Stimulated activated CD8-positive, alpha-beta memory T cell treated with anti-CD3 and anti-CD28 coated beads, Interleukin-7, amount 100 ng/mL, for 48 hours (primary cell): ENCODE measurements at places on chromosomes 12 and 14.

DNA sequence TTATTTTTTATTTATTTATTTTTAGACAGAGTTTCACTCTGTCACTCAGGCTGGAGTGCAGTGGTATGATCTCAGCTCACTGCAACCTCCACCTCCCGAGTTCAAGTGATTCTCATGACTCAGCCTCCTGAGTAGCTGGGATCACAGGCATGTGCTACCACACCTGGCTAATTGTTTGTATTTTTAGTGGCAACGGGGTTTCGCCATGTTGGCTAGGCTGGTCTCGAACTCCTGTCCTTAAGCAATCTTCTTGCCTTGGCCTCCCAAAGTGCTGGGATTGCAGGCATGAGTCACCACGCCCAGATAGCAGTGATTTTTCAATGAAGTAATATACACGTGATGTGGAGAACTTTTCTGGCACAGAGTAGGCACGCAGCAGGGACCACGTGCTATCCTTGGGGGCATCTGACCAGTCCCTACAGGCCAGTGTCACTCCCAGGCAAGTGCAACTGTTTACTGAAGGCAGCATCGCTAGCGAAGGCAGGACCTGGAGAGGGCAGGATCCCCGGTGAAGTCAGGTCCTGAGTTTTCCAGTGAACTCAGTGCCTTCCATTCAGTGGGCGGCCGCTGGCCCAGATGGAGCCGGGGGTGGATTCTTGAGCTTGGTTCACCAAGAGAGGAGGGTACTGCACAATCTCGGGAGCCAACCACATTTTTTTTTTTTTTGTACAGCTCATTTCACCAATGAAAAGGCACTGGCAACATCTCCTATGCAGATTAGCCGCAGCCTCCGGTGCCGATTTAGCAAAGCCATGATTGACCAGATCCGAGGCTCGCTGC, 11.1 kb upstream of the CLMN start:
- no peak for DNase-seq

DNA sequence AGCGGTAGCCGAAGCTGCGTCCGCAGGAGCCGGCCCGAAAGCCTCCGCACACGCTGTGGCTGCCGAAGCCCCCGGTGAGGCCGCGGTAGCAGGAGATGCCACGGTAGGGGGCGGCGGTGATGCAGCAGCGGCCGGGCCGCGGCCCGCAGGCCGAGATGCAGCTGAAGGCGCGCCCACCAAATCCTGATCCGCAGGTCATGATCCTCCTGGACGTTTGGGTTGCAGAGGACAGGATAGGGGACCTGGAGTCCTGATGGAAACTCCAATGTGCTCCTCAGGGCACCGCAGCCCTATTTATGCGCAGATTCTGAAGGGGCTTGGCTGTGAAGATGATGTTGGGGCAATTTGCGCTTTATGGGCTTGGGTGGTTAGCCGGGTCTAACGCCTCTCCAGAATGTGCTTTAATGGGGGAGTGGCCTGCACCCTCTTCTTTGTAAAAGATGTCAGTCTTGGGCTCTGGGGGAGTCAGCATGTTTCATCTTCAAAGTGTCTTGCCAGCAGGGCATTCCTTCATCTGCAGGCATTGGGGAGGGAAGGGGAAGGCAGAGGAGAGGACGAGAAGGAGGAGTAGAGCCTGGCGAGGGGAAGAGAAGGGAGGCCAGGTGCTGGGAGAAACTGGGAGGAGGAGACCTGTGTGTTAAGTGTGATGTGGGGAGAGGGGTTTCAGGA, at the start of gene KRT81:
TSS of gene KRT81 (minus strand) at position 268 of the 669 bp plus-strand sequence. CDS start at position 199, 69 bp downstream.
- DNase-seq: no peak

- no peak for DNase-seq
Measured at GRCh38 chr14:31479027-31479426, 8.8 kb downstream of the GPR33 start.

DNA sequence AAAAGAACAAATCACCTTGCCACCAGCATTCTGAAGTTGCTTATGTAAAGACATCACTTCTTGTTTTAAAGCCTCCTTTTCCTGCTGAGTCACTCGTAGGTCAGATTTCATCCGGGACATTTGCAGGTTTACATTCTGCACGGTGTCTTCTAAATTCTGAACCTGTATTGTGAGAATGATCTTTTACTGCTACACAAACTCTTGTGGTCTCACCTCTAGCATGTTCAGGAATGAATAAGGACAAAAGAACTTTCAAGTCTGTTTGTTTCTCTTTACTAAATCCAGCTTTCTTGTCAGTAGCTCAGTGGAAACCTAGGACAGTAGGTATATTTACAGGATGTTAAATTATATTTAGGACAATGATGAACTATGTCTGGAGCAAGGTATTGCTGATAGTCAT, 73.5 kb upstream of the SAV1 start:
- DNase-seq: no peak

- no peak for DNase-seq
Measured at GRCh38 chr14:88198446-88198845, 124.6 kb downstream of the KCNK10 start.

GRCh38 chr12:26275313-26276131, 80.1 kb downstream of the SSPN start:
- DNase-seq: no peak

DNA sequence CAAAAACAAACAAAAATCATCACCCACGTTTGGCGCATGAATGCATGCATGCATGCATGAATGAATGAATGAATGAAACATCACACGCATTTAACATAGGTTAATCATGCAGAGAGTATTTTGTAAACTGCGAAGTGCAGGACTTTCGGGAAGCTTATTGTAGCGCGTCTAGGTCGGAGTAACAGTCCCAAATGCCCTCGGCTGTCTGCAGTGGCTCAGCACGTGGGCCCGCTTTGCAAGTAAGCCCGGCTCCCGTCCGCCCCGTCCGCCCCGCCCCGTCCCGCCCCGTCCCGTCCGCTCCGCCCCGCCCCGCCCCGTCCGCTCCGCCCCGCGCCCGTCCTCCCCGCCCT, 263 bp upstream of the IFT81 start:
- no peak for DNase-seq

- no peak for DNase-seq
Measured at GRCh38 chr14:44774396-44774795, 187.4 kb downstream of the KLHL28 start.

DNA sequence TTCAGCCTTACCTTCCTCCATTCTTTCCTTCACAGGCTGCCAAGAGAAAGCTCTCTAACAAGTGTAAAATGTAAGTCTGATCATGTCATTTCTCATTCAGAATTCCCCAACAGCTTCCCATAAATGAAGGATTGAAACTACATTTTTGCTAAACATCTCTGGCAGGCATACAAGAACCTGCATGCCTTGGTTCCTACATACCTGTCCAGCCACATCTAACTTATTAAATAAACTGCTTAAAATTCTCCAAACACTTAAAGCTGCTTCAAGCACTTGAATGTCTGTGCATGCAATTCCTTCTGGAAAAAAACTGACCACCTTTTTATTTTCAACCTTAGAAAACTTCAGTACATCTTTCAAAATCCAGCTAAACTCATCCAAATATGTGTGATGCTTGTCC, 84.4 kb upstream of the DCN start:
- DNase-seq: no peak

- no peak for DNase-seq
Measured at GRCh38 chr12:123938679-123939480, 33.8 kb downstream of the CCDC92 start.

DNA sequence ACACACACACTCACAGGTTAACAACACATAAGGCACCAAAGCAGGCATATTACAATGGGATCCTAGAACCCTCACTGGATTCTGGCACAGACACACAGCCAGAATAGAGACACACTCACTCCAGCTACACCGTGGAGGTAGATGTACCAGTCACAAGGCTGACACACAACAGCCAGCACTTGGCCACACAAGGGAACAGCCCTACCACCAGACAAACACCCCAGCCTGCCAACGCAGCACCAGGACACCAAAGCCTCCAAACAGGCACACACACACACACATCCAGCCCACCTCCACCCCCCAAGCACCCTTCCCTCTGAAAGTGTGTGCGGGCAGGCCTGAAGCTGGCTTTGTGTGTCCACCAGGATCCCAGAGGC, 10.9 kb upstream of the ITGB7 start:
- DNase-seq: no peak

DNA sequence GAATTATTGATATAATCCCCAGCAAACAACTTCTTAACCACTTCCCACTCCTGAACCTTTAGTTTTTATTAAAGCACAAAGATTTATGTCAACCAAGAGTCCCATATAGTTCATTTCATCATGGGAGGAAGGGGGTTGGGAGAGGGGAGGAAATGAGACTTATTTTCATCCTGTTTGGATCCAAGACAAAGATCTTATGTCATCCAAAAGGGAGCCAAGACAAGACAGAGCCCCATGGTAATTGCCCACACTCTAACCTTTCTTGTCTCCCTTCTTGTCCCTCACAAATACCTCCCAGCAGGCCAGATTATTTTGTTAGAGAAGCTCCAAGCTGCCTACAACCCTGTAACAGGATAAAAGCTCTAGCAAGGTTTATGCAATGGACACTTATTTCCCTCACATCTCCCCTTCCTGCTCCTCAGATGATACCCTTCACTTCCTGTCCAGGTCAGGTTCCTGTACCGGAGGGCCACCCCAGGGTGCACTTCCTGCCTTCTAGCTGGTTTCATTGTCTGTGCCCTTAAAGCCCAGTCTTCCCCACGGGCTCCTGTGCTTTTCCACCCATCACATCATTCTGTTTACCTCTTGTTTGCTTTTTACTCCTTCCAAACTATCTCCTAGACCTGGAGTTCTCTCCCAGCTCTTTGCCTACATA, 123.7 kb upstream of the MDM1 start:
- no peak for DNase-seq

GRCh38 chr14:50362764-50363713, 33.6 kb downstream of the CDKL1 start:
- DNase-seq: no peak

DNA sequence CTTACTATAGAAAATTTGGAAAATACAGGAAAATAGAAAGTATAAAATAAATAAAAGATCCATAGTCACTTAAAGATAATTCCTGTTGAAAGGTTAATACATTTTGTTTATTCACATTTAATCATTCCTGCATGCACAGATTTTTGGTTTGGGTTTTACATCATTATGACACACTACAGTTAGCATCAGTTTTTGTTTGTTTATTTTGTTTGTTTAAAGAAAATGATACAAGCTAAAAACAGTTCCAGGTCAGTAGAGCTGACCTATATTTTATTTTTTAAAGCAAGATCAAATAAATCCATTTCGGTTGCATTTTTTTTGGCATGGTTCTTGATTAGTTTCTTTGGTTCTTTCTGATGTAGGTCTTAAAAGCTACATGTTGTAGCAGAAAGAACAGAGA, 68.8 kb upstream of the CCDC91 start:
- no peak for DNase-seq

GRCh38 chr14:104319491-104320241, 181.3 kb downstream of the KIF26A start:
- no peak for DNase-seq

GRCh38 chr12:29556363-29556762, 58.9 kb upstream of the OVCH1 start:
- no peak for DNase-seq

DNA sequence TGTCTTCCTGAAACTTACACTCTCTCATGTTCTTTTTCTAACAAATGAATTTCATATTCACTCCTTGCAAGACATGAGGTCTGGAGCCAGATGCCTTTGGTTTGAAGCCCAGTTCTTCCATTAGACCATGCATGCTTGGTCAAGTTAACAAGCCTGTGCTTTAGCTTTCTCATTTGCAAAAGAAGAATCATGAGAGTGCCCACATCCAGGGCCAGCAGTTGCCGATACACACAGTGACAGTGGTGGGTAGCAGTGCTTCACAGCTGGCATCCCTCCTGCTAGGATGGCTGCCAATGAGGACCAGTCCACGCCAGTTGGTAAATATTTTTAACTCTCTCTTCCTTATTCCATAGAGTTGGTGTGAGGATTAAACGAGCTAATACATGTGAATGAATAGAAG, 163.1 kb downstream of the PHLDA1 start:
- DNase-seq: no peak

GRCh38 chr14:22824711-22825359, 4.9 kb upstream of the MRPL52 start:
- no peak for DNase-seq

DNA sequence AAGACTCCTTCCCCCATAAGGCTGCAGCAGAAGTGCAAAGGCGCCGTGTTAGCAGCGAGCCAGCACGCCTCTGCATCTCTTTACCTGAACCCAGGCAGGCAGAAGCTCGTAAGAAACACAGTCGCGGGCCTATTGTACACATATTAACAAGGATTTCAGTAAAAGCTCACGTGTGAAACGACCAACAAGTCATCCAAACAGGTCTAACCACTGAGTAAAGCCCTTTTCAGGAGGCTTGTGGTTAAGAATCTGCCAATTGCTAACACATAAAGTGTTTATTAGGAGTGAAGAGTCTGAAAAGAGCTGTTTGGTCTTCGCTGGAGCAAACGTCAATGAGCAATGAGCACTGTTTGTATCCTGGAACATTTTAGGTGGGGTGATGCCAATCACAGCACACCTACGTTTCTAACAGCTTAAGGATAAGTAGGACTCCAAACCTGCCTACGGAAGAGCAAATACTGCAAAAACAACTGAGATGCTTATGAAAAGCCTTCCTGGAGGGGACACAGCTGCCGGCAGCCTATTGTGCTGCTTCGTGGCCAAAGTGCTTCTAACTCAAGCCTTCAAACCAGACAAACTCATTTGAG, 43.1 kb downstream of the PRKAB1 start:
- DNase-seq: no peak

DNA sequence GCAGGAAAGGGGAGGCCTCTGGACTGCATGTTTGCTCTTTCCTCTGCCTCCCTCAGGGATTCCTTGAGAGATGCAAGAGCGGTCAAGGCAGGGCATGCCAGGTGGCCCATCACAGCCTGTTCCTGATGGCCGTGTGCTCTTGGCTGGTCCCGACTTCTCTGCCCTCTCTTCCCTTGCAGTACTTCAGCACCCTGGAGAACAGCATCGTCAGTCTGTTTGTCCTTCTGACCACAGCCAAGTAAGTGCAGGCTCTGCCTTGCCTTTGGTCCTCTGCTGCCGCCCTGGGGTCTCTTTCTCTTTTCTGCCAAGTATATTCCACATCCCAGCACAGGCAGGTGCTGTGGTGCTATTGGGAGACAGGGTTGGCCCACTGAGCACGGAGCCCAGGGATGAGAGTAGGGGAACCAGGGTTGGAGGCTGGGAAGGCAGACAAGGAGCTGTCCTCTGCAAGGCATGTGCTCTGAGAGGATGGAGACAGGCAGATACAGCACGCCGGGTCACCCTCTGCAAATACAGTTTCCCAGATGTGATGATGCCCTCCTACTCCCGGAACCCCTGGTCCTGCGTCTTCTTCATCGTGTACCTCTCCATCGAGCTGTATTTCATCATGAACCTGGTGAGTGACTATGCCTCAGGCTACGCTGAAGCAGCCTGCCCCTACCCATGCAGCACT, 51.9 kb downstream of the TPCN1 start:
- no peak for DNase-seq
